Left kidney (tissue), 8 donors: ENCODE measurements at places on chromosomes 13 and 19.
A peak's percentile ranks its signal among the peaks of the same experiment; 100 is the strongest.

- no peak for DNase-seq
Measured at GRCh38 chr13:47146136-47146535, 249.3 kb upstream of the HTR2A start.

- DNase-seq = no peak
Measured at GRCh38 chr13:97435794-97436193, 1.8 kb downstream of the RAP2A start.

DNA sequence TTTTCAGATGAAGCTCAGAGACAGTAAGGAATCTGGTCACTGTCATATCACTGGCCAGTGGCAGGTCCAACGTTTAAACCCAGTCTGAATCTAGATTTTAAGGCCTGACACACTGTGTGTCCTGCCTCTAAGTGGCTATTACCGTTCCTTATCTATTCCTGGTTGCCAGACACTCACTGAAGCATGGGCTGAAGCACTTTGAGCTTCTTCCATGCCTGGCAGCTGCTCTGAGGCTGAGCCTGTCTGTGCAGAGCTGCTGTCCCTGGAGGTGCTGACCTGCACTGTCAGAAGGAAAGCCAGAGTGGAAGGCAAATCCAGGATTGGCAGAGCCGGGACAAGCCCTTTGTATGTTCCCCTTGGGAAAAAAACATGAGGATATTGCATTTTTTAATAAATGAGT lies 109.2 kb upstream of the SLC7A1 start:
- DNase-seq = no peak

DNA sequence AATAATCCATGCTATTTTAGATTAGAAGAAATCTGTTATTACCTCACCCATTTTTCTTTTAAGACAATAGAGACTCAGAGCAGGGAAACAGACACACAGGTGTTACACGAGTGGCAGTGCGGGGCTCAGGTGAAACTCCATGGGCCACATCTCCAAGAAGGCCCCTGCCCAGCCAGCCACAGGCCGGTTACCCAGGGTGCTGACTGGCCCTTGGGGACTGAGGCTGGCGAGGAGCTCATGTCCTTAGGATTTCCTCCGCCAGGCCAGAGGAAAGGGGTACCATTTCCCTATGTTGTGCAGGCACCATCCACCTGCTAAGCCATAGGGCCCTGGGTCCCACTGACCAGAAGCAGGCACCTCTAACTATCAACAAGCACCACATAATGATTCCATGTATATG lies 10.6 kb downstream of the C19orf47 start:
- no peak for DNase-seq

DNA sequence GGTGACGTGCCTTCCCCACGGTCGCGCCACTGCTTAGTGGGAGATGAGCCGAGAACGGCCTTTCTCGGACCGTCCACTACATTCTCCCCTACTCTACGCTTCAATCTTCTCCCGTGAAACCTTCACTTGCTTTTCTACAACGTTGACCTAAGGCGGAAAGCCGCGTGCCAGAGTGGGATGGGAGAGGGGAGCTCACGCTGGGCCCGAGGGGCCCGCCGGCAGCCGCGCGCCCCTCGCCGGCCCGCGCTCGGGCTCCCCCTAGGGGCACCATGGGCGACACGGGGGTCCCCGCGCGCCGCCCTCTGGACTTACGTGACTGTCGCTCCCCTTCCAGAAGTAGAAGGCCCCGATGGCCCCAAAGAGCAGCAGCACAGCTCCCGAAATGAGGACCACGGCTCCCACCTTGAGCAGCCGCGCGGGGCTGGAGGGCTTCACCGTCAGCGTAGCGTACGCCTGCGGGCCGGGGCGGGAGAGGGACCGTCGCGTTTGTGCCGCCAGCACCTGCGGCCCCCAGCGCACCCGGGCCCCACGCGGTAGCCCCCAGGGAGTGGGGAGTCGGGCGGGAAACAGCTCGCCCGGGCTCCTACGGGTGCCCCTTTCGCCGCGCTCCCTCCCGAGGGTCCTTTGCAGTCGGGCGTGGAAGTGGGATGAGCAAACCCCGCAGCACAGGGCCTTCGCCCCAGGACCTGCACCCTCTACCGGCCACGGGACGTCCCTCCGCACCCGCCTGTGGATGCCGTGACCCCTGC lies 727 bp downstream of the CNMD start:
- peak; percentile 34 for DNase-seq

- no peak for DNase-seq
Measured at GRCh38 chr13:113423520-113424163, 29.6 kb downstream of the ADPRHL1 start.
